ENCODE measurements at places on chromosomes 3 and 15.

DNA sequence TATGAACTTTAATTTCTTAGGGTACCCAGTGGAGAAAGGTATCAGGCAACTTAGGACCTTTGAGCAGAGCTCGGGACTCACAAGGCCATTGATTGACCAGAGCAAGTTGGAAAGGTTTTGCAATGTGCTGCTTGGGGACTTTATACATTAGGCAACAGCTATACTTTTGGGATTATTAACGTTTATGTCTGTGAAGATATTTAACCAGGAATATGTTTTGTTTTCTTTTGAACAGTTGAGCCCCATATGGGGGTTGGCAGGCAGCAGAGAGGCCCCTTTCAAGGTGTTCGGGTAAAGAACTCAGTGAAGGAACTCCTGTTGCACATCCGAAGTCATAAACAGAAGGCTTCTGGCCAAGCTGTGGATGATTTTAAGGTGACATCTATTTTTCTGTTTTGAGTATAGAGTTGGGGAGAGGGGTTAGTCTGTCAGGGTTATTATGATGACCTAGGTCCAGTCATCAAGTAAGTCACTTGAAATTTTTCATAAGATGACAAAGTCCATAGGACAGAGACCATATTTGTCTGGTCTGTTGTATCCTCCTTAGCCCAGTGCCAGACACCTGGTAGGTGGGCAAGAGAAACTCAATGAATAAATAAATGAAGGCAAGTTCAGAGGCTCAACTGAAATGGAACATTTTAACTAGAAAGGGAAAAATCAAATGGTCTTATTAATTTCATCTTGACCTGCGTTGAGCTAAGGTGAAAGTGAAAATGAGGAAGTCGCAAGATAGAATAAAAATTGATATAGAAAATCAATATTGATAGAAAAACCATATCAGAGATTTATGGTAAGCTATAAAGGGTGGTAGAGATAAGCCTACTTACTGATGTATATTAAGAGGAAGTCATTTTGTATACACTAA is 2.8 kb downstream of the NFKBIZ start:
- no peak for DNase-seq

- no peak for DNase-seq
These were observed 163.6 kb upstream of the UMPS start for GRCh38 chr3:124566701-124567100.

DNA sequence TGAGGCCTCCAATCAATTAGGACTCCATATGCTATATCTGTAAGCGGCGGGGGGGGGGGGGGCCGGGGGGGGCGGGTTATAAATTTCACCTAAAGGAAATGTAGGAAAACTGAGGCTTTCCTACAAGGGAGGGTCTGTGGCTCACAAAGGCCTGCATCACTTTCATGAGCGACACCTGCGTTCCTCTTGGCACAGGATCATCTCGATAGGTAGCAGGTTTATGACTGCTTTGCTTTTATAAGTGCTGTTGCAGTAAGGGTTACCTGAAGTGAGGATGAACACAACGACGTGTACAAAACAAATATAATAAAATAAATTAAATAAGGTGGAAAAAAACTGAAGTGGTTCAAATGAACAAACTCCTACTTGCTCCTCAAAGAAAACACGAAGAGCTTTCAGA is 194.3 kb downstream of the FOXP1 start:
- no peak for DNase-seq

GRCh38 chr3:116770815-116771450 is 61.4 kb downstream of the TUSC7 start:
- peak; percentile 36 for DNase-seq

DNA sequence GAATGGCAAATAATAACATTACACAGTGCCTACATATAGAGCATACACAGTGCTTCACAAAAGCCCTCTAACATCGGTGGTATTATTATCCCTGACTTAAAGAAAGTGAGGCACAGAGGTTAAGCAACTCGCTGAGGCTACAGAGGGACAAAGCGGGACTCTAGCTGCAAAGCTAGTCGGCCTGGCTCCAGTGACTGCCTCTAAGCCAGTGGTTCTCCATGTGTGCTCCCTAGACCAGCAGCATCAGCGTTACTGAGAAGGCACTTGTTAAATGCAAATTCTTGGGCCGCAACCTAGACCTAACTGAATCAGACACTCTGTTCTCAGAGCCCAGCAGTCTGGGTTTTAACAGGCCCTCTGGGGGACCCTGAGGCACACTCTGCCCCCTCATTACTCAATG is 33.1 kb upstream of the LIPC start:
- no peak for DNase-seq

DNA sequence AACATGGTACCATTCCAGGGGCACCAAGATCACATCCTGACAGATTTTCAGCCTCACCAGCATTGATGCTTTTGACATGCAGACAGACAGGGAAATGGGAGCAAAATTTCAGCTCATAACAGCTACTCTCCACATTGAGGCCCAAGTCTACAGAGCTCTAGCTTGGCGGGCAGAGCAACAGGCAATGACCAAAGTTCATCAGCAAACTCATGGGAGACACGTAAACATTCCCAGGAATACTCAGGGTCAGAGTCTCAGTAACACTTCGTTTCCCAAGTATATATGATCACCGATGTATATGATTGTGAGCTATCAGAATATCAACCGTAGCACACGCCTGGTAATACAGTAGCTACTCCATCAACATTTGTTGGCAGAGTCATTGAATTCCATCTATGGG is 59.2 kb upstream of the SLC24A5 start:
- DNase-seq = no peak

DNA sequence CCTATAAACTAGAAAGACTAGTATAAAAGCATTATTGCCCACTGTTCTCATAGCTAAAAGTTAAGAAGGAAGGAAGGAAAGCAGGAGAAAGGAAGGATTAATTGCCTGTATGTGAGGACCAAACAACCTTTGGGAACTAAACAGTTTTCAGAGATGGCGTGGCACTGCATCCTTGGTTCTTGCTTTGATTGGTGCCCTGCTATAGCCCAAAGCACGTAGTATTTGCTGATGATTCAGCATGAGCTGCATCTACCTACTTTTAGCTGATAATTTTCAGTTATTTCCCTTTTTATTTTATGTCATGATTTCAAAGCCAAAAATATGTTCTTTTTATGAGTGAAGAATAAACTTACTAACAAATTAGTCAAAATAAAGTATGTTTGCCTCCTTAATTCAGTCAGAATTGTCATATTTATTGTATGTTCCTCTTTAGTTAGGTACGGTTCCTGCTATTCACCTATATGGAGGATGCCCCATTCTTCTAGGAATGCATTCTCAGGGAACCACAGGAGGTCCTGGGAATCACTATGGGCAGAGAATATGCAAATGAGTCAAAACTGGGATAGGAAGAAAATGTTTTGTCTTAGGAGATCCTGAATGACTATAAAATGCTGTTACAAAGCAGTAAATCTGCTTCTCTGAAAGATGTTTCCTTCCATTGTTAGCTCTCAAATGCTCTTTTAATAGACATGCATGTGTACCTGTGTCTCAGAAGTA is 65.4 kb upstream of the THSD4 start:
- no peak for DNase-seq

GRCh38 chr3:30779686-30780287 is 114.7 kb downstream of the GADL1 start:
- DNase-seq = no peak

DNA sequence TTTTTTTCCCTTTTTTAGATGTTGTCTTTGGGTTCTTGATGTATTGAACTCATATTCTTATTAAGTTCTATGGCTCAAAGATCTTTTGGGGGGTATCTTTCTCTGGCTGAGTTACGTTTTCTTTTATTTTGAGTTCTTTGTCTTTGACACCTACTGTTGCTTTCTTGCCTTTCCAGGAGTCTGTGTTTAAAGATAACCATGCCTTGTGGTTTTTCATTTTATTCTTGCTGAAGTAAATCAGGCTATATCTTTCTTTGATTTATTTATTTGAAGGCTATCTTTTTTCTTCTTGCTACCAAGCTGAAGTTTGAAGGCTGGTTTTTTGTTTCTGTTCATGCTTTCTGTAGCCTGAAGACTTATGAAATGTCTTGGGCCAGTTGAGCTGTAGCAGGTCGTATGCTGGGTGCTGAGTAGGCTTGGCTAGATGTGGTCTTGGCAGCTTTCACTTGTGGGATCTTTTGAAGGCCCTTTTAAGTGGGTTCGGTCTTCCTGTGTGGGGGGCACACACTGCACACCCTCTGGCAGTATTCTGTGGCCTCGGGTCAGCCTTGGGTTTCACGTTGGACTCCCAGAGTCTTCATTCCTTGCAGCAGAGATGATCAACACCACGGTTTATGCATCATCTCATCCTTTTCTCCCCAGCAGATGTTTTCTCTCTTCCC is 17.5 kb downstream of the SLCO3A1 start:
- DNase-seq = no peak

GRCh38 chr3:14849638-14850230 is 31.0 kb downstream of the FGD5 start:
- DNase-seq = no peak

DNA sequence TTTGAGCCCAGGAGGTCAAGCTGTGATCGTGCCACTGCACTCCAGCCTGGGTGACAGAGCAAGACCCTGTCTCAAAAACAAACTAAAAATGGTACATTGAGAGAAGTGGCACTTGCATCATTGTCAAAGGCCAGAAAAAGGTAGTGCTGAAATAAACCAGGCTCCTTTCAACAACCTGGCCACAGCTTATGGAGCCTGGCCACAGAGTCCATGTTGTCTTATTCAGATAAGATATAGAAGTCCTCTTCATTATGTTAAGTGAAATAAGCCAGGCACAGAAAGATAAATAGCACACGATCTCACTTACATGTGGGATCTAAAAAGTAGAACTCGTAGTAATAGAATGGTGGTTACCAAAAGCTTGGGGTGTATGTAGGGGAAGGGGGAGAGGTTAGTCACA is 34.8 kb downstream of the EMC4 start:
- DNase-seq = no peak

GRCh38 chr15:45231864-45232562 is 20.0 kb upstream of the SLC28A2 start:
- DNase-seq = no peak

DNA sequence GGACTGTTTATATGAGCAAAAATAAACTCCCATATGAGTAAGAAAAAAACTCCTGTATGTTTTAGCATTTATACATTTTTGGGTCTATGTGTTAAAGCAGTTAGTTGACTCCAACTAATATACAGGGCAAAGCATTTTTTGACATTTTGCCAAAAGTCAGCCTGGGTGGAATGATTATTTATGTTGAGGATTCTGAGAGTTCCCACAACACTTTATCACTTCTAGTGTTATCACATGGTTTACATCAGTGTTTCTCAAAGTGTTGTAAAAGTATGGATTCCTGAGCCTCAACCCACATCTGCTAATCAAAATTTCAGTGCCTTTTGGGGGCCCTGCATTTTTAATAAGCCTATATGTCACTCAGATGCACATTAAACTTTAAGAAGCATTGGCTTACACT is 337.3 kb upstream of the WNT5A start:
- no peak for DNase-seq

DNA sequence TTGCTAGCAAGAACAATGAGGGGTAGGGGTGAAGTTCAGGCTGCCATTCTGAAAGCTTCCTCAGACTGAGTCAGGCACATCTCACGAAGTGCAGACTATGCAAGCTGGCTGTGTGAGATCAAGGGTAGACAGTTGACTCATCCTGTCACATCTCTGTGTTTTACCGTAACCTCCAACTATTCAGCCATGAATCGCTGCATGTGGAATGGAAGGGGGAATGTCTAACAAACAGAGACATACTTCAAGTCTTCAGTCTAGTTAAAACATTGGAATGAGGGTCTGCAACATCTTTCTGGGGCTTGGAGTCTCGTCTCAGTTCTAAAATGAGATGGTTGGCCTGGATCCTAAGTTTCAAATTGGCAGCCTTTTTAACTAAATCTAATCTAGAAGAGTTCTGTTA is 25.9 kb downstream of the AGTR1 start:
- DNase-seq = no peak

DNA sequence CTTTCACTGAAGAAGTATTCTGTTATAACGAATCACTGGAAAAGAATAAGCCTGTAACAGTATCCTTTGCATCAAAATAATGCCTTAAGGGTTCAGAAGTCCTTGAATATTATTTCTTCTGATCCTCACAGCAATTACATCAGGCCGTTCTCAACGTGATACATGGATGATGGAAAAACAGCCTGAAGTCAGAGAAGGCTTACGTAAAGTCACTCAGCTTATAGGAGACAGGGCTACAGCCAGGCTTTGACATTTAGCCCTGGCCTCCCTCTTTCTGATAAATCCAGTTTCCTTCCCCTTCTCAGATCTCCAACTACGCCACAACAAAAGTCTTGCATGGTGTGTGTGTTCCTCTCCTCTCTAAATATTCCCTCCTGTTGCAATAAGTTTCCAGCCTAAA is 131.9 kb downstream of the ANO10 start:
- DNase-seq = no peak

GRCh38 chr15:87962428-87962827 is 294.1 kb downstream of the NTRK3 start:
- no peak for DNase-seq

GRCh38 chr3:145170121-145170520 is 990.9 kb downstream of the PLOD2 start:
- no peak for DNase-seq

GRCh38 chr3:189235214-189235613 is 63.4 kb downstream of the TPRG1 start:
- DNase-seq = no peak

- no peak for DNase-seq
These were observed 738 bp downstream of the COMMD2 start for GRCh38 chr3:149751551-149751950.

- DNase-seq = no peak
These were observed 53.7 kb downstream of the LSAMP start for GRCh38 chr3:116391296-116392201.

GRCh38 chr3:154614078-154614477 is 184.1 kb upstream of the GPR149 start:
- DNase-seq = no peak

DNA sequence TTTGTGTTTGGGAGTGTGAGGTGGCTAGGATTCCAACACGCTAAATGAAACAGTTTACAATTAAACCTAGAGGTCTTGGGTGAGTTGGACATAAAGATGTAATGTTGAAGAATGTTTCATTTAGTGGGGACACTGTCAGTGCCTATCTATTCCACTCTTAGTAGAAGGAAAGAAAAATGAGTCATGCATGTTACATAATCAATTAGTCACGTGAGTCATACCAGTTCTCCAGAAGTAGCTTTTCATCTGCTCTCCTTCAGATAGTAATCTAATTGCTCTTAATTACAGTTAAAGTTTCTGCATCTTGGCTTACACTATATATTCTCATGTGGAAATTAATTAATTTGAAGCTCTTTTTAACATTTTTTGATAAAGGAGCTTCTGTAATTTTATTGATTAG is 115.7 kb upstream of the P2RY1 start:
- DNase-seq = no peak

DNA sequence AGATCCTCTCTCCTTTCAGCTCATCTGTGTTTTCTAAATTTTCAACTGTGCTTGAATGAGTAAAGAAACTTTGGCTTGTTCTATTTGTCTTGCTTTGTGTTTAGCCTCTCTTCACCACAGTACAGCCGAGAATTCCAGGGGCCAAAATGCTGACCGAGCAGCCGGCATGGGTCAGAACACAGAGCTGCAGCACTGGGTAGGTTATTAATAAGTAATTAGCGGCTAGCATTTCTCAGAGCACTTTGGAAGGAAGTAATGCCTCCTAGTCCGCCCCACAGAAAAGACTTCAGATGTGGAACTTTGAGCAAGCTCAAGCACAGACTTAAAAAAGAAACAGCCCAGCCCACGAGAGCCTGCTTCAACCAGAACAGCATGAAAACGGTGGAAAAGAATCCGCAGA is 343.9 kb downstream of the ARRDC4 start:
- DNase-seq = no peak

GRCh38 chr15:42313463-42313862 is 40.2 kb upstream of the TMEM87A start:
- no peak for DNase-seq
